Activated naive CD8-positive, alpha-beta T cell treated with anti-CD3 and anti-CD28 coated beads for 36 hours (primary cell): ENCODE measurements at places on chromosomes 7 and 10. TPM values are rescaled to one million over a fixed set of nuclear protein-coding genes. Genes with fewer than 3 reads are reported as not detected.

DNA sequence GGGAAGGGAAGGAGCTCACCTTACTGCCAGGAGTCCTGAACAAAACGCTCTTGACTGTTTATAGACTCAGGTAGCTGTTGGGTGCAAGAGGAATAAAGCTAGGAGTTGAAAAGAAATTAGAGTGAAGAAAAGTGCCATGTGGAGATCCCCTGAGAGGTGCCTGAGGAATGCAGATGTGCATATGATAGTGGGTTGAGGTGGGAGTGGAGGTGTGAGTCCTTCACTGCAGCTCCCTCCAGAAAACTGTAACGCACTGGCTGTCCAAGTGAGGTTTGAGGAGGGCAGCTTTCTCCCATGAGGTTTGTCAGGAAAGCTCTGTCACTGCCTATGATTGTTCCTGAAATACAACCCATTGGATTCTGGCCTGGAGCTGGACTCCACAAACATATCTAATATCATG, 904.8 kb upstream of the POT1 start:
- H3K27ac ChIP-seq = no peak overlapping the region
- DNase-seq = no peak
- no peak overlapping the region for H3K4me3 ChIP-seq

- H3K27me3 ChIP-seq = peaks cover 4% of the 10 kb centered on the region
- H3K4me1 ChIP-seq = peaks cover 32% of the 10 kb centered on the region
- H3K36me3 ChIP-seq = no peaks in the 10 kb centered on the region
- DNase-seq = peak; percentile 7
- H3K27ac ChIP-seq = peak overlapping the region; percentile 18
- no peak overlapping the region for H3K4me3 ChIP-seq
These were observed 330.8 kb downstream of the PTEN start for GRCh38 chr10:88194041-88194887.

CPA5 gene
- 3.5 TPM for total RNA-seq

DNA sequence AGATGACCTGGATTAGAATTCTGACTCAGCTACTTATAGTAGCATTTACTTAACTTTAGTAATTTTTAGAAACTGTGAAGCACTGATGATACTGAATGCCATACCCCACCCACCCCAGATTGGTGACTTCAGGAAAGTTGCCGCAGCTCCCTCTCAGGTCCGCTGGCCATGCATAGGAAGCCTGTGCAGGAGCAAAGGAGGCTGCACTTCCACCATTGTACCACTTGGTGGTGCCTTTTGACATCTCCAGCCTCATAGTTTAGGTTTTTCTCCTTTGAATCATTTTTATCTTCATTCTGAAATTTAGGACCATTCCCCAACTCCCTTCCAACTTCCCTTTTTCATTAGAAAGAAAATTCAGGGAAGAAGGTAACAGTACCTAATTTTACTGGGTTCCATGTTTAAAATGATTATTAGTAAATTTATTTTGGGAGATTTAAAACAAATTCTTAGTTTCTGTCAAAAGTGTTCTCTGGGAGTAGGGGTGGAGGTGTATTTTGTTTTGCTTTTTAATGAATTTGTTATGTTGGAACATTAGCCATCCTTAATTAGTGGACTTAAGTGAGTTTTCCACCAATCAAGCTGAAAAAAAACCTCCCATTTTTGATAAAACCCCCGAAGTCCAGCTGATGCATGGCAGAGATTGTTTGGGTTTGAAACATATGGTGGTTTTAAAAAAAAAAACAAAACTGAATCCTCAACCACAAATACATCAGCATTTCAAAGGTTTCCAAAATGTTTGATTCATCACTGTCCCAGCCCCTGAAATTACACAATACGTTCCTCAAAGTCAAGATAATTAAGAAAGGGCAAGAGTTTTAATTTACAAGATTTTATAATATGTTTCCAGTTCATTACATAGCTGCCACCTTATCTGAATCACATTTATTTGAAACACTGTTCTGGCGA, 109.6 kb downstream of the WNT2 start:
- no peak overlapping the region for H3K4me3 ChIP-seq
- H3K27me3 ChIP-seq = no peaks in the 10 kb centered on the region
- H3K27ac ChIP-seq = no peak overlapping the region
- peak; percentile 30 for DNase-seq

TFEC gene
- 0.16 TPM for total RNA-seq

DNA sequence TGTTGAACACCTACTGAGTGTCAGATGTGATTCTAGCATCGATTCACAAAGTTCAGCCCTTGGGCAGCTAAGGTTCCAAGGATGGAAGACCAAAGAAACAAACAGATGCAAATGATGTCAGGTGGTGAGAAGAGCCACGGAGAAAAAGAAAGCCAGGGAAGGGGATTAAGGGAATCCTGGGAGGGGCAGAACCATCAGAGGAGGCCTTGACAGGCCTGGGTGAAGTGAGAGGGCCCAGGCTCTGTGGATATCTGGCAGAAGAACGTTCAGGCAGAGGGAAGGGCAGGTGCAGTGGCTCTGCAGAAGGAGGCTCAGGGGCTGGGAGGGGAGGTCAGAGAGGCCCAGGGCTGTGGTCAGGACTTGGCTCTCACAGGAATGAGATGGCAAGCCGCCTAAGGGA, 90.4 kb downstream of the C10orf105 start:
- H3K27me3 ChIP-seq = no peaks in the 10 kb centered on the region
- no peak overlapping the region for H3K27ac ChIP-seq
- no peak overlapping the region for H3K4me3 ChIP-seq
- no peaks in the 10 kb centered on the region for H3K4me1 ChIP-seq
- DNase-seq = no peak
- no peaks in the 10 kb centered on the region for H3K36me3 ChIP-seq

DNA sequence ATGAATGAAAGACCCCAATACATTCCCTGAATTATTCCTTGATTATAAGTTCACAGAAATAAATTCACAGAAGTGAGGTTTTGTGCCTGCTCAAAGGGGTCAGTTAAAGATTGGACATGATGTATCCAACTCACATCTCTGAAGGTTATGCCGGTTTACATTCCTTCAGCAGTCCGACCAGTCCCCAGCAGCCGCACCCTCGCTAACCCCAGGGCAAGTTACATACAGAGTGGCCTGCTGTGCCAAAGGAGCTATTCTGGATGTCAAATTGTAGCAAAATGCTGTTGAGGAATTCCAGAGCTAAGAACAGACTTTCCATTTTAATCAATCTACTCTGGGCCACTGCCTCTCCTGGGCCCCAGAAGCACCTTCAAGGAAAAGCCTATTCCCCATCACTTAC, 20.3 kb downstream of the PSAP start:
- no peak for DNase-seq
- H3K36me3 ChIP-seq = peaks cover 24% of the 10 kb centered on the region
- H3K4me1 ChIP-seq = peaks cover 12% of the 10 kb centered on the region
- no peaks in the 10 kb centered on the region for H3K27me3 ChIP-seq

DNA sequence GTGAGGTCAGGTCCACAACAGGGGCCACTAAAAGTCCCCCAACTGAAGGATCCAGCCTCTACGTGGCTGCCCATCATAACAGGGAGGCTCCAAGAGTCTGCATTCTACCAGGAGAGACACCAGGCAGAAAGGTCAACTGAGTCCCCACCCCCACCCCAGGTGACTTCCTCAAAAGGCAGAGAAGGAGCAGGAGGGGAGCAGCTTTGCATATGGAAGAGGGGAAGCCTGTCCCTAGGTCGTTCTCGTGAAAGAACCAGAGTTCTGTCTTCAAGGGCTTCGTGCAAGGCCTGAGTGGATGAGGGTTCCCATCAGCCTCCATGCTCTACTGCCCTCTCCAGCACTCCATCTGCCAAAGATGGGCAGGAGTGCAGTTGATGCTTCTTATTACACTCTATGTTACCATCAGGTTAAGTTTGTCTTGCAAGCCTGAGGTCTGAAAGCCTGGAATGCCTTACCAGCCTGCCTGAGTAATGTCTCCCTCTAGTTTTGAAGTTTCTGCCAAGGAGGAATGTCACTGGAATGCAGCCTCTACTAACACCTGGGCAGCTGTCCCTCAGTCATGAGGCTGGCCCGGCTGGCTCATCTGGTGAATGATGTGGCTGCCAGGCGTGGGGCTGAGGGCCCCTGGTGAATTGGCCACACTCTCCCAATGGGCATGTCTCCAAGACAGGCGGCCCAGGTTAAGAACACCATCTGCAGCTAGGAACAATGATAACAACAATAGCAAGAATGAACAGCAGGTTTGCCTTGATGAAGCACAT, 54.3 kb upstream of the SMNDC1 start:
- DNase-seq = no peak
- peaks cover 51% of the 10 kb centered on the region for H3K4me1 ChIP-seq
- peaks cover 3% of the 10 kb centered on the region for H3K27me3 ChIP-seq
- no peak overlapping the region for H3K4me3 ChIP-seq

- no peak overlapping the region for H3K4me3 ChIP-seq
- no peaks in the 10 kb centered on the region for H3K27me3 ChIP-seq
- no peaks in the 10 kb centered on the region for H3K4me1 ChIP-seq
These were observed 232.5 kb downstream of the CDK14 start for GRCh38 chr7:90828601-90829000.

PKD2L1 gene
- not detected for total RNA-seq

GRCh38 chr7:35648367-35648766, 46.6 kb downstream of the HERPUD2 start:
- no peak for DNase-seq
- no peak overlapping the region for H3K27ac ChIP-seq
- no peak overlapping the region for H3K4me3 ChIP-seq
- peaks cover 36% of the 10 kb centered on the region for H3K36me3 ChIP-seq
- H3K27me3 ChIP-seq = no peaks in the 10 kb centered on the region

GRCh38 chr7:123747620-123748141, 1.1 kb downstream of the WASL start:
- DNase-seq = peak; percentile 19
- no peaks in the 10 kb centered on the region for H3K27me3 ChIP-seq
- peaks cover 20% of the 10 kb centered on the region for H3K36me3 ChIP-seq
- peak overlapping the region; percentile 99 for H3K4me3 ChIP-seq
- H3K27ac ChIP-seq = peak overlapping the region; percentile 95

FAM3C gene
- 27.0 TPM for total RNA-seq

IRF5 gene
- total RNA-seq = 3.8 TPM

- peaks cover 55% of the 10 kb centered on the region for H3K36me3 ChIP-seq
- no peak overlapping the region for H3K4me3 ChIP-seq
- H3K4me1 ChIP-seq = peaks cover 2% of the 10 kb centered on the region
- H3K27ac ChIP-seq = no peak overlapping the region
- no peak for DNase-seq
These were observed 192.0 kb downstream of the ADK start for GRCh38 chr10:74342991-74343390.

- no peak overlapping the region for H3K4me3 ChIP-seq
- no peaks in the 10 kb centered on the region for H3K4me1 ChIP-seq
These were observed 3.6 kb downstream of the ELFN1 start for GRCh38 chr7:1673581-1674118.

DNA sequence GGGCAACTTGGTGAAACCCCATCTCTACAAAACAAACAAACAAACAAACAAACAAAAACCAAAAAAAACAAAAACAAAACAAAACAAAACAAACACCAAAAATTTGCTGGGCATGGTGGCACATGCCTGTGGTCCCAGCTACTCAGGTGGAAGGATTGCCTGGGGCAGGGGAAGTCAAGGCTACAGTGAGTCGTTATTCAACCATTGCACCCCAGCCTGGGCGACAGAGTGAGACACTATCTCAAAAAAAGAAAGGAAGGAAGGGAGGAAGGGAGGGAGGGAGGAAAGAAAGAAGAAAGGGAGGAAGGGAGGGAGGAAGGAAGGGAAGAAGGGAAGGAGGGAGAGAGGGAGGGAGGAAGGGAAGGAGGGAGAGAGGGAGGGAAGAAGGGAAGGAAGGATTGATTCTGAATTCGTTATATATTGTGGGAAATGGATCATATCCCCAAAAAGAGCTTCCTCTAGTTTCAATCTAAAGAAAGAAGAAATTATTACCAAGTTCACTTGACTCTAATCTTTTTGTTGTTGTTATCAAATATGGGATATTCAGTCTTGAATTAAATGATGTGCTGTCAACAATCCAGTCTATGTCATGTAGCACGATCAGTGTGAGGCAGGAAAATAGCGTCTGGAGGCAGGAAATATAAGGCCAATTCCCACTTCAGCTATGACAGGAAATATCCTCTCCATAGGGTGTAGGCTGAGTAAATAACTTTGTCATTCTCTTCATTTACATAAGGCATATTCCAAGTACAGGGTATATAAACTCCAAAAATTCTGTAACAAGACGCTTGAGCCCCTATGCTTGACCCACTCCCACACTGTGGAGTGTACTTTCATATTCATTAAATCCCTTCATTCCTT, 26.2 kb upstream of the TRIM24 start:
- no peak overlapping the region for H3K4me3 ChIP-seq
- DNase-seq = no peak
- H3K4me1 ChIP-seq = no peaks in the 10 kb centered on the region
- peaks cover 8% of the 10 kb centered on the region for H3K36me3 ChIP-seq
- no peaks in the 10 kb centered on the region for H3K27me3 ChIP-seq

DNA sequence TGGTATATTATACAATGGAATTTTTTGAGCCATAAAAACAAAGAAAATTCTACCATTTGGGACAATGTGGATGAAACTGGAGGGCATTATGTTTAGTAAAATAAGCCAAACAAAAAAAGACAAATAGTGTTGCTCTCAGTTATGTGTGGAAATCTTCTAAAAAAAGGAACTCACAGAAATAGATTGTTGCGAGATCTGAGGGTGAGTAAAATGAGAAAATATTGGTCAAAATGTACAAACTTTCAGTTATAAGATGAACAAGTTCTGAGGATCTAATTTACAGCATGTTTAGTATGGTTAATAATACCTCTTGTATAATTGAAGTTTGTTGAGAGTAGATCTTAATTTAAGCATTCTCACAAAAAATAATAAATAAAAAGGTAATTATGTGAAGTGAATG, 291.2 kb downstream of the KIF20B start:
- no peaks in the 10 kb centered on the region for H3K36me3 ChIP-seq
- DNase-seq = no peak
- H3K27ac ChIP-seq = no peak overlapping the region
- no peaks in the 10 kb centered on the region for H3K27me3 ChIP-seq
- H3K4me1 ChIP-seq = no peaks in the 10 kb centered on the region
- H3K4me3 ChIP-seq = no peak overlapping the region

CRPPA gene
- total RNA-seq = 1.7 TPM
